Right renal pelvis (tissue), 4 donors: ENCODE measurements at places on chromosomes 7 and 10. TPM values are rescaled to one million over a fixed set of nuclear protein-coding genes. Genes with fewer than 3 reads are reported as not detected.

Gene TAC1
- 0.86 TPM for polyA plus RNA-seq

Gene C10orf53
- not detected for polyA plus RNA-seq

Gene PTF1A
- polyA plus RNA-seq, result not detected

Gene GBX1
- 0.24 TPM for polyA plus RNA-seq

Gene GPNMB
- polyA plus RNA-seq, result 34.4 TPM

Gene PDE1C
- polyA plus RNA-seq, result 4.6 TPM

Gene ENO4
- polyA plus RNA-seq, result 2.6 TPM

Gene MYL10
- 0.18 TPM for polyA plus RNA-seq

Gene ASAH2
- 1.3 TPM for polyA plus RNA-seq

Gene NUTM2B
- polyA plus RNA-seq, result 2.0 TPM

Gene CCDC136
- polyA plus RNA-seq, result 13.3 TPM

Gene CCNY
- 110 TPM for polyA plus RNA-seq

Gene OR2F2
- not detected for polyA plus RNA-seq

Gene MYO1G
- polyA plus RNA-seq, result 0.51 TPM

Gene NYAP1
- 2.1 TPM for polyA plus RNA-seq

Gene FZD8
- 17.5 TPM for polyA plus RNA-seq

Gene CHN2
- polyA plus RNA-seq, result 14.4 TPM

Gene VSTM4
- polyA plus RNA-seq, result 15.0 TPM

Gene HOXA3
- 32.6 TPM for polyA plus RNA-seq

Gene ASB15
- 1.7 TPM for polyA plus RNA-seq

Gene RASA4B
- polyA plus RNA-seq, result 7.5 TPM

Gene KCNMA1
- 3.6 TPM for polyA plus RNA-seq

Gene CALN1
- 0.58 TPM for polyA plus RNA-seq

Gene KCND2
- polyA plus RNA-seq, result 1.0 TPM

Gene UPP1
- 9.1 TPM for polyA plus RNA-seq

Gene RNF32
- polyA plus RNA-seq, result 3.0 TPM

Gene AMZ1
- not detected for polyA plus RNA-seq

Gene GIMAP7
- polyA plus RNA-seq, result 12.6 TPM

Gene PAOX
- 5.9 TPM for polyA plus RNA-seq

Gene C7orf57
- 0.58 TPM for polyA plus RNA-seq

Gene CYP26A1
- polyA plus RNA-seq, result not detected

Gene CNTNAP2
- 22.5 TPM for polyA plus RNA-seq

Gene EGFR
- 37.0 TPM for polyA plus RNA-seq

Gene FGL2
- 51.0 TPM for polyA plus RNA-seq

Gene EPDR1
- 23.1 TPM for polyA plus RNA-seq

Gene CUL1
- 64.3 TPM for polyA plus RNA-seq

Gene PLAC9
- 21.8 TPM for polyA plus RNA-seq

Gene MCM10
- polyA plus RNA-seq, result 9.9 TPM

Gene CPXM2
- 6.2 TPM for polyA plus RNA-seq

Gene SFRP4
- polyA plus RNA-seq, result 2.5 TPM

Gene EEPD1
- 8.0 TPM for polyA plus RNA-seq

Gene SLC26A3
- polyA plus RNA-seq, result 0.12 TPM

Gene OR2A5
- 0.17 TPM for polyA plus RNA-seq

Gene EGR2
- polyA plus RNA-seq, result 0.70 TPM

Gene SPDYE6
- 2.4 TPM for polyA plus RNA-seq

Gene CRYGN
- polyA plus RNA-seq, result 3.1 TPM

Gene RGR
- not detected for polyA plus RNA-seq

Gene SHLD2
- polyA plus RNA-seq, result 39.3 TPM

Gene WNT8B
- polyA plus RNA-seq, result 1.0 TPM

Gene HOXA1
- 2.7 TPM for polyA plus RNA-seq

Gene LRRD1
- 0.17 TPM for polyA plus RNA-seq

Gene MMP21
- 0.38 TPM for polyA plus RNA-seq

Gene FRMD4A
- 81.0 TPM for polyA plus RNA-seq

Gene LBX1
- not detected for polyA plus RNA-seq

Gene MYL7
- polyA plus RNA-seq, result 0.75 TPM

Gene OPN1SW
- polyA plus RNA-seq, result 1.5 TPM

Gene TEX36
- not detected for polyA plus RNA-seq
